GF-D8 (cell line): ENCODE measurements at places on chromosomes 6 and 20.

DNA sequence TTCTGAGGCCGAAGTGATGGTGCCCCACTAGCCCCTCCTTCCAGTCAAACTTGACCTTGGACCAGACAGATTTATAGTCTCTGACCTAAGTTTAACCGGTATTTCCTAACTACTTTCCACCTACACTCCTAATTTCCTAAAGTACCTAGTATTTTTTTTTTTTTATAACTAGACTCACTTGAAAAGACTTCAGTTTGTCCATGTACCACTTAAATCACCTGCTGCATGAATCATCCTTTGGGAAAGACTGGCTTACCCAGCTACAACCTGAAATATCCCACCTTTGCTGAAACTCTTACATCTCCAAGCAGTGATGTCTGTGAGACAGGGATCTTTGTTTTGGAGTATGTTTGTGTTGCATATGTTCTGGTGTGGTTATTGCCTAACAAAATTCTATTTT lies 71.1 kb downstream of the ZDHHC14 start:
- no peak for DNase-seq

DNA sequence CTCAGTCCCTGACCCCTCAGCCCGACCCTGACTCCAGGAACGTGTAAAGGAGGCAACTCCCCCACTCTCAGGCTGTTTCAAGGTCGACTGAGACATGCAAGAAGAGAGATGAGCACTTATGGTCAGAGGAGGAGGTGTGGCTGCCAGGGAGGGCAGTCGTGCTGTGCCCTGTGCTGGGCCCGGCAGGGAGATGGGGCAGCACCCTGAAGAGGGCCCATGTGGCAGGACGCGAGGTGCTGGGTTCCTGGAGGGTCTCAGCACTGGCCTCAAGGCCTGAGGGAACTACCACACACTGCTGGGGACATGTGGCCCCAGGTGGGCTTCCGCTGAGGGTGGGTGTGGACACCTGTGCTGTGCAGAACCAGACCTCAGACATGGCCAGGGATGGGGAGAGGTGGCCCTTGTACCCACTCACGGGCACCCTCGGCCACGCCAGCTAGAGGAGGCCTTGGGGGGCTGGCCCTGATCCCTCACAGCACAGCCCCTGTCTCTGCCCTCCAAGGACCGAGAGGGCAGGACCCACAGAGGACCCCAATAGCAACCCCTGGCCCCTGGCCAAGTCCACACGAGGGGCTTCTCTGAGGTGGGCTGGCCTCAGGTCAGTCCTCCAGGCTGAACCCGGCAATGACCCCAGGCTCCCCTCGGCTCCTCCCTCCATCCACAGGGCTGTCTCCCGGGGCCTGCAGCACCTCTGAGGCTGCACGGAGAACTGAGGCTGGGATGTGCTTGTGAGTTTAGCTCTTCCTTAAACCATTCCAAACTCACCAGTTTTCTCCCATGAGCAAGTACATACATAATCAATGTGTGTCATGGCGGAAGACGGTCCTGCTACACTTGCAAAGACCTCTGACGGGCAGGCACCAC lies 8.7 kb downstream of the SLC2A4RG start:
- no peak for DNase-seq

DNA sequence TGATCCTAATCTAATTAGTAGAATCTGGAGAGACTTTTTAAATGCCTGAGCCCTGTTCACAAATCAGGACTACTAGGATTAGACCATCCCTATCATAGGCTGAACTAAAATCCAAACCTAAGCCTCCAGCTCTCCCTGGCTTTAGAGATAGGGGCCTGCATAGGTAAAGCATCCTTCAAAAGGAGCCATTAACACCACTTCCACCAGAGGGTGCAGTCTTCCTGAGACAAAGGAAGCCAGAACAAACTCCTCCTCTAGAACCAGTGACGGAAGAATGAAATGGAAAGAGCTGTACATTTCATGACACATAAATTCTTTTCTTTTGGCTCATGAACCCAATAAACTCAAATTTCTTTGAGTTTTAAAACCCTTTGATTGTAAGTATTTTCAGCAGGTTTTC lies 291.2 kb upstream of the ADGRB3 start:
- DNase-seq, result no peak

DNA sequence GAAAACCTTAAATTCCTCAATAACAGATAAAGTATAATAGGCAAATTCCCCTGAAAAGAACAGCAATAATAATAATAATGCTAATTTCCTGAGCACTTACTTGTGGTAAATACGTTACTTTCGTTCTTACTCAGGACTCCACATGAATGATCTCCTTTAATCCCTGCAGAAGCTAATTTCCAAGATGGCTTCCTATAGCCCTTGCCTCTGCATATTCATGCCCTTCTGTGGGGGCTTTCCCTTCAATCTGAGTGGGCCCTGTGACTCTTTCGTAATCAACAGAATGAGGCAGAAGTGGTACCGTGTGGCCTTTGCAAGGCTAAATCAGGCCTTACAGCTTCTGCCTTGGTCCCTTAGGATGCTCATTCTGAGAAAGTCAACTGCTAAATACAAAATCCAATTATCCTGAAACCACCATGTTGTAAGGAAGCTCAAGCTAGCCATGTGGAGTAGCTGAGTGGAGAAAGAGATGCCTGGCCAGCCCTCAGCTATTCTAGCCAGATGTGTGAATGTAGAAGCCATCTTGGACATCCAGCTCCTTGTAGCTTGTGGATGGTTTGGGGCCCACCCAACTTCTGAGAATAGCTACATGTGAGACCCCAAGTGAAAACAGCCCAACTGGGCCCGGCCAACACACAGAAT lies 50.5 kb downstream of the MCUR1 start:
- no peak for DNase-seq

DNA sequence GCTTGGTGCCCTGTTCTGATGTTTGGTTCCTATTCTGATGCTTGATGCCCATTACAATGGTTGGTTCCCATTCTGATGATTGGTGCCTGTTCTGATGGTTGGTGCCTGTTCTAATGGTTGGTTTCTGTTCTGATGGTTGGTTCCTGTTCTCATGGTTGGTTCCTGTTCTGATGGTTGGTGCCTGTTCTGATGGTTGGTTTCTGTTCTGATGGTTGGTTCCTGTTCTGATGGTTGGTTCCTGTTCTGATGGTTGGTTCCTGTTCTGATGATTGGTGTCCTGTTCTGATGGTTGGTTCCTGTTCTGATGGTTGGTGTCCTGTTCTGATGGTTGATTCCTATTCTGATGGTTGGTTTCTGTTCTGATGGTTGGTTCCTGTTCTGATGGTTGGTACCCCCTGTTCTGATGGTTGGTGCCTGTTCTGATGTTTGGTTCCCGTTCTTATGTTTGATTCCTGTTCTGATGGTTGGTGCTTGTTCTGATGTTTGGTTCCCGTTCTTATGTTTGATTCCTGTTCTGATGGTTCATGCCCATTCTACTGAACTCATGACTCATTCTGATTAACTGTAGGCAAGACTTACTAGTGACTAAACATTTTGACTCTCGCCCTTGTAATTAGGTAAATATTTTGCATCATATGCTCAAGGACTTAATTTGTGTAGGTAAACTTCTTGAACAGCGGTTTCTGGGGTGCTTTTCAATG lies 146.2 kb downstream of the DLL1 start:
- DNase-seq, result no peak

- DNase-seq, result peak; percentile 44
Measured at GRCh38 chr6:36094753-36095496, 35.4 kb upstream of the MAPK13 start.

DNA sequence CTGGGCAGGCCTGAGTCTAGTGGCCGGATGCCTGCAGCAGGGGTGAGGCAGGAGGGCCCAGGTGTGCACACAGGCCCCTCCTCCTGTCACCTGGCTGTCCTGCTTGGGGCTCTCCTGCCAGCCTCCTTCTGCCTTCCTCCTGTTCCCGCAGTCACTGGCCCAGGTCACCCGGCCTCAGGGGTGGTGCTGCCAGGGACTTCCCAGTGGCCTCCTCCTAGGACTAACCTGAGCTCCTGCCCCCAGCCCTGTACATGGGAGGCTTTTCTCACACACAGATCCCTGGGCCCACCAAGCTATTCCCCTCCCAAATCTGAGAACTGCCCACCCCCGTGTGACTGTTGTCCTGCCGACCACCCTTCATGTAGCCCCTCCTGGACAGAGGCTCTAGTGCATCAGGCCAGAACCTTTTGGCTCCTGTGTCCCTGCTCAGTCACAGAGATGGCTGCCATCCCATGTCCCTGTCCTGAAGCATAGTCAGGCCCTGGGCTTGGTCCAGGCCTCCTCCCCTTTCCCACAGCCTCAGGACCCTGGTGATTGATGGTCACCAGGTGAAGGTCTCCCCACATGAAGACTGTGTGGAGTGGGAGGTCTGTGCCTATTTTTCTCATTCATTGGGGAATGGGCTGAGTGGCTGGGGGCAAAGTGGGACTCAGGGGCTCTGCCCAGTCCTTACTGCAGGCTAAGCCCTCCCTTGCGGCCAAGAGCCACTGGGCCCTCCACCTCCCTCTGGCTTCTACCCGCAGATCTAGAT lies 1.1 kb upstream of the ULBP1 start:
- DNase-seq, result no peak

DNA sequence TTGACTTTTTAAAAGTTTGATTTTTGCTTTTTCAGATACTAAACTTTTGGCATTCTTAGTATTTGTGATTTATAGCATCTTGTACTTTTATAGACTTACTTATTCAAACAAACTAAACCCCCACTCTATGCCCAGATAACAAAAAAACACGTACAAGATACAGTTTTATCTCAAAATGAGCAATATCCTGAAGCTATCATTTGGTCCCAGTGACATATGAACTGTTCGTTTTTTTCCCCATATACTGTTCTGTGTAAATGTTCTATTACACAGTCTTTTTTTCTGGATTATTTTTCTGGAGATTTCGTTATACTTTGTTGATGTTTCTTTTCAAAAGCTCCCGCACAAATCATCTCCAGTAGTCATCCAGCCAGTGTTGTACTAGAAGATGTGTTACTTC lies 27.3 kb upstream of the SERINC3 start:
- DNase-seq, result no peak

DNA sequence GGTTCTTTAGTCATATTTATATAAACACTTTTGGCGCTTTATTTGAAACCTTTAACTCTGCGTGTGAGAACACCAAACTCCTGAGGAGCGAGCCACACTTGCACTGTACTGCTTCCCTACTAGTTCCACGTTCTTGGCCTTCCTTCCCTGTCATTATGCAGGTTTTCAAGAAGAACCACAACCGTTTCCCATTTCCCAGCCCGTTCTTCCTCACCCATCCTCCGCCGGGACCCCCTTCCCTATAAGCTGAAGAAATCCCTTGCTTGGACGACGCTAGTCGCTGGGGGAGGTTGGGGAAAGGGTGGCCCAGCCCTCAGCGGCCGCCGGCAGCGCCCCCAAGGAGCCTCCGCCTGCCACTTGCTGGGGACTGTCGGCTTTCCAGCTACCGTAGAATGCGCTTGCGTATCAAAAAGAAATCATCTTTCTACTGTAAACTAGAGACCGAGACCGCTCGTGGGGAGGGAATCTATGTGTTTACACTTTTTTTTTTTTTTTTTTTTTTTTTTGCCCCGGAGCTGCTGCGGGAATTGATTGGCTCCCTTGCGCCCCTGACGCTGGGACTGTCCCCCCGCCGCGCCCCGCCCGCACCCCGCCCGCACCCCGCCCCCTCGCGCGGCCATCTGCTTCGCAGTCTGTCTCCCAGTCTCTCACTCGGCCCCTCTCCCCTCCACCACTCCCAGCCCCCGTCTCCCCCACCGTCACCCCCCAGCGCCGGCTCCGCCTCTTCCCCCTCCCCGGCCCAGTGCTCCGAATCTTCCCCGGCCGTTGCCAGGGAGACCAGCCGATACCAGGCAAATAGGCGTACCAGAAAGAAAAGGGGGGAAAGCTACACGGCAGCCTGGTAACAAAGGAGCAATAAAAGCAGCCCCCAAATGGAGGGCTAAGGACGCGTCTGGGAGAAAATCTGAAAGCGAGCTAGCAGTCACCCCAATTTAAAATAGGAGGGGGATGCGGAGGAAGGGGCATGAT lies 2.3 kb upstream of the MARCKS start:
- no peak for DNase-seq

DNA sequence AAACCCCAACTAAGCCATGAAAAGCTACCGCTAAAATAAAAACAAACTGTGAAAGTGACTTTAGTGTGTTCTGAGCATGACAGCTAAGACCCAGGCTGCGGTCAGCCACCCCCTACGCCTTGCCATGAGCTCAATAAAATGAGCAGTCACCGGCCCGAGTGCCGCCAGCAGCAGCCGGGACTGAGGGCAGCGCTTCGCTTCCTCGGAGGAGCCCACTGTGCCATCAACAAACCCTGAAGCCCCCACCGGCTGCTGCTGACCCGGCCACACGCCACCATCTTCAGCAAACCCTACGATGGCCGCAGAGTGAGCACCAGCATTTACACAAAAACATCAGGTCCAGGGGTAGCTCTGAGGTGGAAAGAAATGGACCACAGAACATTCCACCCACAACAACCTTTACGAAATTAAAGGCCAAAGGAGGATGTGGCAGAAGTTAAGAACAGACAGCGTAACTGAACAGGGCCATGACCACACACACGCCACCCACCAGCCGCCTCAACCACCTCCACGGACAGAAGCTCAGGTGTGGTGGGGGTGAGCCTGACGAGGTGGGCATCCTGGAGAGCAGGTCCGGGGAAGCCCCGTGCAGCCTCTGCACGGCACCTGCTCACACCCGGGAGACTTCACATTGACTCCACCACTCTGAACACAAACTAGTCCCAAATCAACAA lies 67.0 kb downstream of the THBS2 start:
- DNase-seq, result no peak

- DNase-seq, result no peak
Measured at GRCh38 chr20:12331236-12331635, 413.5 kb downstream of the BTBD3 start.

DNA sequence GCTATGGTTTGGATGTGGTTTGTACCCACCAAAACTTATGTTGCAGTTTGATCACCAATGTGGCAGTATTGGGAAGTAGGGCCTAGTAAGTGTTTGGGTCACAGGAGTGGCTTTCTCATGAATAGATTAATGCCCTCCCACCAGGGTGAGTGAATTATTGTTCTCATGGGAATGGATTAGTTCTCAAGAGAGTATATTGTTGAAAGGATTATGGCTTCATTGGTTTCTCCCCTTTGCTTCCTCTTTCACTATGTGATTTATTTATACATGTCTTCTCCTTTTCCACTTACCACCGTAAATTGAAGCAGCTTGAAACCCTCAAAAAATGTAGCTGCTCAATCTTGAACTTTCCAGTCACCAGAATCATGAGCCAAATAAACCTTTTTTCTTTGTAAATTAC lies 10.8 kb downstream of the UFL1 start:
- no peak for DNase-seq

GRCh38 chr6:116036075-116036773 lies 24.5 kb downstream of the FRK start:
- DNase-seq, result no peak
